ENCODE measurements at places on chromosomes 16 and 17.

DNA sequence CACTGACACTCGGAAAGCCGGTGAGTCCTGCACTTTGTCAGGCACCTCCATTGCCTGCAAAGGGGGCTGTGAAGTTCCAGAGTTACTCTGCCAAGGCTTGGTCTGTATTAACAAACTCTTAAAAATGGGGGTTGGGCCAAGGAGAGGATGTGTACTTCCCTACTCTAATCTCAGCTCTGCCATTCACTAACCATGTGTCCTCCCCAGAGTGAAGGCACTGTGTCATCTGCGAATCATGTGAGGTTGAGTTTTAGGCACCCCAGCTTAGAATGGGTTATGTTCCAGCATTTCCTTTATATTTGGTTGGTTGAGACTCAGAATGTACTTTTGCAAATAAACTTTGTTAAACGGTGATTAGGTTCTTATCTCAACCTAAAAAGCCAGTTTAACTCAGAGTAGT lies 24.9 kb downstream of the ERCC4 start:
- H3K27ac ChIP-seq, result no peak overlapping the region
- H3K36me3 ChIP-seq, result peaks cover 8% of the 10 kb centered on the region

- peaks cover 2% of the 10 kb centered on the region for H3K27me3 ChIP-seq
- H3K4me3 ChIP-seq, result no peak overlapping the region
- DNase-seq, result no peak
- H3K36me3 ChIP-seq, result no peaks in the 10 kb centered on the region
Observed at GRCh38 chr17:7824021-7824924, 9.7 kb upstream of the KDM6B start.

DNA sequence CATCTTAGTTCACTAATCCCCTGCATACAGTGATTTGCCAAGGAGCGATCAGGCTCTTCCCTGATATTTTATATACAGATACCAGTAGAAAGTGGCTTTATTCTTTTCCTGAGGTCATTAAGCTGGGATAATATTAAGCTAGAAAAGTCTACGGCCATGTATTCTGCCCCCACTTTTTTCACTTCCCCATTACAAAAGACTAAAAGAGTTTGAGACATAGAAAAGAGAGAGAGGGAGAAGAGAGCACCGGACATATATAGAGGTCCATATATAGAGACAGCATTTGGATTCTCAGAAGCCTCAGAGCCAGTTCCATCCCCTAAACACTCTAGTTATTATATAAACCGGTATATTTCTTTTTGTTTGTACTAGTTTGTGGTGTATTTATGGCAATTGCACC lies 166.5 kb upstream of the ANKFN1 start:
- peak overlapping the region; percentile 38 for H3K27ac ChIP-seq
- no peak for DNase-seq
- H3K4me1 ChIP-seq, result peaks cover 1% of the 10 kb centered on the region
- H3K4me3 ChIP-seq, result no peak overlapping the region

- no peak overlapping the region for H3K27ac ChIP-seq
- H3K36me3 ChIP-seq, result peaks cover 1% of the 10 kb centered on the region
- DNase-seq, result no peak
- peaks cover 35% of the 10 kb centered on the region for H3K4me1 ChIP-seq
- no peak overlapping the region for H3K4me3 ChIP-seq
Observed at GRCh38 chr16:57147381-57148221, 38.2 kb downstream of the PSME3IP1 start.

DNA sequence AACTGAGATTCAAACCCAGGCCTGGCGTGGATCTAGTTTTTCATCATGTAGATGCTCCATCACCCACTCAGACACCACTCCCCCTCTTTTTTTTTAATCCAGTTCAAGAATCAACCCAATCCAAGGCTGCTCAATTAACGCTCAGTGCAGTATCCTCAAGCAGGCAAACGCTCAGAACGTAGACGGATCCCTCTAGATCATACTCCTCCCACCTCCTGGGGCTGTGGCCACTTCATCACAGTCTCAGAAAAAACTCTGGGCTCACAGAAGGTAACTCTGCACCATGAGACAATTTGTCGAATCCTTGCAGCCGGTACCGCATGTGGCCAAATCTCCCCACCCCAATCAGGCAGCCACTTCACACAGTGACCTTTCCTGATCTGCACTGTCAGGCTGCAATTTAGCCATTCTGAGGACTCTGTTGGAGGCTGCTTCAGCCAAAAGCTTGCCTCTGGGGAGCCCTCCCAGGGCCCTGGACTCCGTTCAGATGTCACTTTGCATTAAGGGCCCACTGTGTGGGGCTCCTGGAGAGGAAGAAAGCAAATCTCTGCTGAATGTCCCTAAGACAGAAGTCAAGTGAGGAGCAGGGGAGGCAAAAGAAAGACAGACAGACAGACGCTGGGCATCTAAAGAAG lies 183.5 kb downstream of the XYLT1 start:
- no peak for DNase-seq
- H3K36me3 ChIP-seq, result no peaks in the 10 kb centered on the region
- no peak overlapping the region for H3K4me3 ChIP-seq
- H3K4me1 ChIP-seq, result peaks cover 9% of the 10 kb centered on the region
- H3K27ac ChIP-seq, result no peak overlapping the region

GRCh38 chr16:19365486-19365885 lies 52.2 kb upstream of the TMC5 start:
- no peak overlapping the region for H3K4me3 ChIP-seq
- no peak for DNase-seq
- no peaks in the 10 kb centered on the region for H3K36me3 ChIP-seq
- H3K4me1 ChIP-seq, result no peaks in the 10 kb centered on the region

- no peaks in the 10 kb centered on the region for H3K36me3 ChIP-seq
- H3K4me1 ChIP-seq, result peaks cover 5% of the 10 kb centered on the region
- no peak for DNase-seq
- H3K27ac ChIP-seq, result no peak overlapping the region
- no peak overlapping the region for H3K4me3 ChIP-seq
- H3K27me3 ChIP-seq, result no peaks in the 10 kb centered on the region
Observed at GRCh38 chr16:74736531-74737157, 36.0 kb upstream of the MLKL start.

- no peaks in the 10 kb centered on the region for H3K36me3 ChIP-seq
- DNase-seq, result no peak
- no peak overlapping the region for H3K27ac ChIP-seq
- H3K4me1 ChIP-seq, result no peaks in the 10 kb centered on the region
- H3K4me3 ChIP-seq, result no peak overlapping the region
Observed at GRCh38 chr16:50967827-50968612, 183.1 kb downstream of the SALL1 start.

DNA sequence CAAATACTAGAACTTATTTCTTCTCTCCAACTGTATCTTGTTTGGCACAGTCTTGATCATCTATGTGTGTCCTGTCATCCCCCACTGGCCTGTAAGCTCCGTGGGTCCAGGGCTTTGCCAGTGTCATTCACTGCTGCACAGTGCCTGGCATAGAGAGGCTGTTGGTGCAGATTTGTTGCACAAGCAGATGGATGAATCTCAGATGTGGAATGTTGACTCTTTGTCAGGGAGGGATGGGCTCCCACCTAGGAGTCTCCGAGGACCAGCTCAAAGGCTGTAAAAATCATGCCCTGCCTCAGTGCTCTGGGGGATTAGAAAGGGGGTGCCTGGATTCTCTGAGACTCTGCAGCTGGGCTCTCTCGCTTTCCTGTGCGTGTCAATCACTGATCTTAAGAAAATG lies 60.6 kb downstream of the RAB11FIP4 start:
- H3K36me3 ChIP-seq, result no peaks in the 10 kb centered on the region
- no peak overlapping the region for H3K27ac ChIP-seq
- no peak overlapping the region for H3K4me3 ChIP-seq
- no peak for DNase-seq
- H3K27me3 ChIP-seq, result no peaks in the 10 kb centered on the region

DNA sequence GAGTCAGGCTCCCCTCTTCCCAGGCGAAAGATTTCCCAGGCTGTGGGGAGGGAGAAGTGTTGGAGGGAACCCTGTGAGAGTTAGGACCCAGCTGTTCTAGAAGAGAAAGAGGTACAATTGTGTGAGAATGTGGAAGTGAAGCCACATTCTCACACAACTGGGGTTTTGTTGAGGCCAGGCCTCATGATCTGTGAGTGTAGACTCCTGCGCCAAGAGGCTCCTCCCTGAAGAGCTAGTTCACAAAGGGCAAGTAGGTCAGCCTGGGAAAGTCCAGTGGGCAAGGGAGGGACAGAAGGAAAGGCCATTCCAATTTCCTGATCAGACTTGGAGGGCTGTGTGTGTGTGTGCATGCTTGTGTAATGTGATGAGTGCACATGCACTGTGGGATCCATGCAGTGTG lies 15.2 kb downstream of the CD300LF start:
- H3K4me3 ChIP-seq, result no peak overlapping the region
- H3K36me3 ChIP-seq, result no peaks in the 10 kb centered on the region
- no peaks in the 10 kb centered on the region for H3K4me1 ChIP-seq
- no peak overlapping the region for H3K27ac ChIP-seq
- peaks cover 8% of the 10 kb centered on the region for H3K27me3 ChIP-seq

GRCh38 chr16:81632392-81633146 lies 146.5 kb upstream of the PLCG2 start:
- H3K4me3 ChIP-seq, result peak overlapping the region; percentile 86
- peaks cover 75% of the 10 kb centered on the region for H3K4me1 ChIP-seq
- H3K27me3 ChIP-seq, result no peaks in the 10 kb centered on the region
- peaks cover 2% of the 10 kb centered on the region for H3K36me3 ChIP-seq
- DNase-seq, result peak; percentile 80

DNA sequence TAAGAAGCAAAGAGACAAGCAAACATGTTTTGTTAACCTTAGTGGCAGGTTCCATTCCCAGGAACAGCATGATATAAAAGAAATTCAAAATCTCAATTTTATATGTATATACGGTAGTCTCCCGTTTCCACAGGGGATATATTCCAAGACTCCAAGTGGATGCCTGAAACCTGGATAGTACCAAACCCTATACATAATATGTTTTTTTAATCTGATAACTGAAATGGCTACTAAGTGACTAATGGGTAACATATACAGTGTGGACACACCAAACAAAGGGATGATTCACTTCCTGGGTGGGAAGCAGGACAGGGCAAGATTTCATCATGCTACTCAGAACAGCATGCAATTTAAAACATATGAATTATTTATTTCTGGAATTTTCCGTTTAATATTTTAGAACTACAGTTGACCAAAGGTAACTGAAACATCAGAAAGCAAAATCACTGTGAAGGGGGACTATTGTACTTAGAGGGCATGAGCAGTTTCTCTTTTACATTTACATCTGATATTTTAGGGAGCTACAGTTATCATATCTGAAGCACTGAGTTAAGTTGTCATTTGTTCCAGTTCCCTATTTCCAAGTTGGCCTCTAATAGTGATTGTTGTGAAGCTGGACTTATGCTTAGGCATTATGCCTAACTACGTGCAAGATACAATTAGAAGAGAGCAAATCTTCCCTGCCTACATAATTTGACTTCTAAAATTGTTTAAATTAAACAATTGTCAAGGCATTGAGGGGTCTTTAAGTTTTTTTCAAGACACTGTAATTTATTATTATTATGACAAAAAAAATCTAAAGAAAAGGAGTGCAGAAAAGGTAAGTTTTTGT lies 34.1 kb upstream of the ABCA6 start:
- H3K36me3 ChIP-seq, result no peaks in the 10 kb centered on the region
- H3K4me3 ChIP-seq, result no peak overlapping the region
- no peaks in the 10 kb centered on the region for H3K27me3 ChIP-seq
- DNase-seq, result no peak

DNA sequence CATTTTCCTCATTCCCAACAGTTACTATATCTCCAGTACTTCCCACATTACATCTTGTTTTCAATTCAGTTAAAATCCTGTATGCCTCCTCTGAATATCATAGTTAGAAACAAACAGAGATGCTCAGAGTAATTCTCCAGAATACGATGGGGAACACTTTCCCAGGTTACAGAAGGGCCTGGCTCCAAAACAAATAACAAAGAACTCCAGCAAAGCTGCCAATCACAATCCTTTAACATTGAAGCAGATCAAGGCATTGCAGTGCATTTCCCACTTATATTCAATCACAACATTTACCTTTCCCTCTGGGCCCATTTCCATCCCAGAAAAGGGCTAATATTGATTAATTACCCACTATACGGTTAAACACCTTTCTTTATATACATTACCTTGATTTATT lies 29.4 kb upstream of the PMFBP1 start:
- peaks cover 26% of the 10 kb centered on the region for H3K4me1 ChIP-seq
- DNase-seq, result no peak
- no peak overlapping the region for H3K27ac ChIP-seq

- H3K36me3 ChIP-seq, result no peaks in the 10 kb centered on the region
- H3K4me3 ChIP-seq, result no peak overlapping the region
- H3K4me1 ChIP-seq, result peaks cover 51% of the 10 kb centered on the region
- no peak for DNase-seq
Observed at GRCh38 chr16:11629071-11630030, 38.9 kb upstream of the SNN start.

DNA sequence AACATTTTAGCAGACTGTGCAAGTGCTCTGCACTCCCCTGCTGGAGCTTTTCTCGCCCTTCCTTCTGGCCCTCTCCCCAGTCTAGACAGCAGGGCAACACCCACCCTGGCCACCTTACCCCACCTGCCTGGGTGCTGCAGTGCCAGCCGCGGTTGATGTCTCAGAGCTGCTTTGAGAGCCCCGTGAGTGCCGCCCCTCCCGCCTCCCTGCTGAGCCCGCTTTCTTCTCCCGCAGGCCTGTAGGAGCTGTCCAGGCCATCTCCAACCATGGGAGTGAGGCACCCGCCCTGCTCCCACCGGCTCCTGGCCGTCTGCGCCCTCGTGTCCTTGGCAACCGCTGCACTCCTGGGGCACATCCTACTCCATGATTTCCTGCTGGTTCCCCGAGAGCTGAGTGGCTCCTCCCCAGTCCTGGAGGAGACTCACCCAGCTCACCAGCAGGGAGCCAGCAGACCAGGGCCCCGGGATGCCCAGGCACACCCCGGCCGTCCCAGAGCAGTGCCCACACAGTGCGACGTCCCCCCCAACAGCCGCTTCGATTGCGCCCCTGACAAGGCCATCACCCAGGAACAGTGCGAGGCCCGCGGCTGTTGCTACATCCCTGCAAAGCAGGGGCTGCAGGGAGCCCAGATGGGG lies 3.1 kb downstream of the GAA start:
- no peaks in the 10 kb centered on the region for H3K27me3 ChIP-seq
- no peak overlapping the region for H3K27ac ChIP-seq
- H3K4me1 ChIP-seq, result peaks cover 36% of the 10 kb centered on the region
- no peaks in the 10 kb centered on the region for H3K36me3 ChIP-seq
- no peak for DNase-seq

- H3K4me3 ChIP-seq, result no peak overlapping the region
- H3K27ac ChIP-seq, result no peak overlapping the region
- H3K4me1 ChIP-seq, result no peaks in the 10 kb centered on the region
- no peaks in the 10 kb centered on the region for H3K36me3 ChIP-seq
- DNase-seq, result no peak
Observed at GRCh38 chr16:77767211-77767610, 21.2 kb upstream of the VAT1L start.
